ENCODE measurements at places on chromosomes 7 and 10. TPM values are rescaled to one million over a fixed set of nuclear protein-coding genes. Genes with fewer than 3 reads are reported as not detected.

Gene NCF1
- 3.3 TPM for polyA plus RNA-seq

GRCh38 chr7:22561321-22561811, 61.4 kb upstream of the STEAP1B start:
- DNase-seq: peak; percentile 67

DNA sequence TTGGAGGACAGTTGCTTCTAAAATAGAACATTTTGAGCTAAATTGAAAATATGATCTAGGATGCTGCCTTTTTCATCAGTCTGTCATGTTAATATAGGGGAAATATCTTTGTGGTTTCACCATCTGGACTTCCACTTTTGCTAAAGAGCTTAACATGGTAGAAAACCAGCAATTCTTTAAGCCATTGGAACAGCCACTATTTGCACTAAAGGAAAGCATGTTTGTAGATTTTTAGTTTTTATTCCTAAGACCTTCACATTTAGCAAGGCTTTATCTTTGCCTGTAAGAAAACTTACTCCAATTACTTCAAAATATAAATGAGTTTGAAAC, 291.0 kb downstream of the RNLS start:
- no peak for DNase-seq

DNA sequence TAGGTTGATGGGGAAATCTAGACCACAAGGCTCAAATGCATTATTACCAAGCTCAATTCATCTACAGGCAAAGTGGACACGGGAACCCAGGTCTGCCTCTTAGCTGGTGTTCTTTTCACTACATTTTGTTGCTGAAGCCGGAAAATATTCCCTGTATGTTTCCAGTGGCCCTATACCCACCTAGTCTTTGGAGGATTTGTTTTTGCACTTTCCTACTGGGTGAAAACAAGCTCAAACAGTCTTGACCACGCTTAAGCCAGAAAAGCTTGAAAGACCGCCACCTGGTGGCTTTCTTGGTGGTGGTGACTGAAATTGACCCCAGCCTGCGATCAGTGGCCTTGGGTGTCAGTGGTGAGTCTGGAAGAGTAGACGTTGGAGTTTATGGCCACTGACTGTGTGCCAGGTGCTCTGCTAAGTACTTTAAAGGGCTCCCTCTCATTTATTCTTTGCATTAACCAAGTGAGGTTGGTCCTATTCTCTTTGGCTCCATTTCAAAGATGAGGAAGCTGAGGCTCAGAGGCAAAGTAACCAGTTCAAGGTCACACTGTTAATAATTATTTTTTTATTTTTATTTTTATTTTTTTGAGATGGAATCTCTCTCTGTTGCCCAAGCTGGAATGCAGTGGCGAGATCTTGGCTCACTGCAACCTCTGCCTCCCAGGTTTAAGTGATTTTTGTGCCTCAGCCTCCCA, 11.1 kb upstream of the CRTAC1 start:
- no peak for DNase-seq

Gene ELMO1
- polyA plus RNA-seq: 14.1 TPM

- DNase-seq: no peak
Observed at GRCh38 chr7:45697576-45698136, 123.5 kb downstream of the ADCY1 start.

DNA sequence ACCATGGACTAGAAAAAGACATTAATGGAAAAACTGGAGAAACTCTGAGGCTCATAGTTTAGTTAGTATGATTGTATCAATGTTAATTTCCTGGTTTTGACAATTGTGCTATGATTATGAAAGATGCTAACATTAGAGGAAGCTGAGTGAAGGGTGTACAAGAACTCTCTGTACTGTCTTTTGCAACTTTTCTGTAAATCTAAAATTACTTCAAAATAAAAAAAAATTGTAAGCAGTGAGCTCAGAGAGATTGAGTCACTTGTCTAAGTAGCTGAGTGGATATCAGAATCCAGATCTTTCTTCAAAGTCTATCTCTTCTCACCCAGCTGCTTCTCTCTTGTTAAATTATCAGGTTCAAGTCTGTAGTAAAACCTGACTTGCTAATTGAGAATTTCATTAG, 181.1 kb downstream of the PLCE1 start:
- DNase-seq: no peak

DNA sequence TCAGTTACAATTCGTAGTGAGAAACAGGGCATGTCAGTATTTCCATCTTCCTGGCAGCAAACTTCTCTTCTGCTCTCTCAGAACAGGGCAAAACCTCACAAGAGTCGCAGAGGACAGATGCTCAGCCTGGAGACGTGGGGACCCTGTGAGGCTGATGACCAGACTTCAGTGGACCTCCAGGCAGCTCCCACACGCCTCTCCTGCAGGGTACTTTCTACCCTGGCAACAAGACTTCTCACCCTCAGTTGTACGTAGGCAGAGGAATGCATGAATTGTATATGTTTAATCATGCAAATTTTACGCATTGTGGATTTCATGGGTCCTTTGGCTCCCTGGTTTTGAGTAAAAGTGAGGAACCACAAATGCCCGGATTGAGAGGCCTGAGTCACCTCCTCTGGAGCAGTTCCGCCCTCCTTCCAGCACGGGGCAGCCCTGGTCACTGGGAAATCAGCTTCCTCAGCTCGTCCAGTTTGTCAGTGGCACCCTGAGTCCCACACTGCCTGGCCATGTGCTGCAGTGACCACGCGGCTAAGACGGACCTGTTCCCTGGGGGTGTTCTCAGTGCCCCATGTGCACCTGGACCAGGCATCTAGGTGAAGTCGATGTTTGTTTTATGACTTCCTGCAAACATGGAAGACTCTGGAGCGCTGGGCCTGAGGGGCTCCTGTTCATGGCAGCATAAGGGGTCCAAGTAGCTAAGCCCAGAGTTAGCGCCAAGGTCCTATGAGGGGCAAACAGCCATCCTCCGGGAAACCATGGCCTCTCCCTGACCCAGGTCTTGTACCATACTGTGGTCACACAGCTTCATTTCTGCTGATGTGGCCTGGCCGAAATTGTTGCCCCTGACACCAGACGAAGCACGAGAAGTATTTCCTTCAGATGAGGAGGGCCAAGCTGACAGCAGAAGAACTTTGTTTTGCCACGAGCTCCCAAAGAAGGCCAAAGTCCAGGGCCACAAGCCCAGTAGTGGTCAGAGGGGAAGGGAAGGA, 165.1 kb downstream of the TNS3 start:
- no peak for DNase-seq

Gene NSUN6
- polyA plus RNA-seq: 6.0 TPM

DNA sequence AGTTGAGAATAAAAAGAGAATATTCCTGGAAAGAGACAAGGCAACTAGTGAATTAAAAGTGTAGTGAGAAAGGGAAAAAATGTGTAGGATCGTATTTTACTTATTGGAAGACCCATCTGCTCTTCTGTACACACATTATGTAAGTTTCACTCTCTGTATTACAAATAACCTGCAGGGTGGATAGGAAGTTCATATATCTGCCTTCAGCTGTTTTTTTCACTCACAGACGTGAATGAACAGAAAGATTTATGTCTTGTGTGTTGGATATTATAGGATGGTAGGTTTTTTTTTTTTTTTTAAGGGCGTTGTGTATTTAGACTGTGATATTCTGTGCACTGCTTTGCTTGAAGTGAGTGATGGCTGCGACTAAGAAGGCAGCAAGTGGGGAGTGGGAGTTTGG, 266.5 kb downstream of the AUTS2 start:
- no peak for DNase-seq

DNA sequence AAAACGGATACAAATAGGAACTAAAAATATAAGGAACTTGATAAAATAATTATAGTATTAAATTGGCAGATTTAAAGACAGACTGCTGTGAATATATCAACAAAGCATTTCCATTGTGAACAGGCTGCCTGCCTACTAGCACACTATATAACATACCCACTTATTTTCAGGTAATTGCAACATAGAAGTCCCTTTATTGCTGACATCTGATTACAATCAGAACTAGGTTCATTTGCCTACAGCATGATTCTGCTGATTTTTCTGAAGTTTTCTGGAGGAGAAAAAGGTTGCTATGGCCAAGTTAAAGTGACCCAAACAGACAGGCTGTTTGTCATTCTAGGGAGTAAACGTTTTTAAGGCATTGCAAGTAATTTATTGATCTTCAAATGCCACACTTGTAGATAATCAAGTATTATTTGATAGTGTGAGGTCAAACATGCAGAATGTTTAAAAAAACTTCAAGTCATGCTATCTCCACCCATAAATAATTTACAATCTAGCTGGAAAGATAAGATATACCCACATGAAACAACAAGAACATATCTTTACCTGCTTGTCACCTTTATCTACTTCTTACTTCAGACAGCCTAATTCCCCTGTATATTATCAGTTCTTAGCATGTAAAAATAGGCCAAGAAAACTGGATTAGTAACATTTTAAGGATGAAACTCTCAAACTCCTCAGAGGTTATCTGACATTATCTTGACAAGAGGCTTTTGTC, 40.5 kb downstream of the MTPN start:
- no peak for DNase-seq

DNA sequence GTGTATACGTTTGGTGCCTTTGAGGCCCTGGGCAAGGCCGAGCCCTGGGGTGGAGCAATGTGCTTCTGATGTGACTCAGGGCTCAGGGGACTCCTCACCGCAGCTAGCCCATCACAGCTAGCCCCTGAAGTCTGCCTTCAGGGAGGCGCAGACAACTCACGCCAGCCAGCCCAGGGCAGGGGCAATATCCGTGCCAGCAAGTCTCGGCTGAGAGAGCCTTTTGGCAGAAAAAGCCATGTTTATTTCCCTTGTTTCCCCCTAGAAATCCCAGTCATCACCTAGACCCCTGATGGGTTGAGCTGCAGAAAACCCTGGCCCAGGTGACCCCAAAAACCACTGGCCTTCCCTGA, 90.4 kb downstream of the CHST15 start:
- no peak for DNase-seq

Gene TAS2R41
- polyA plus RNA-seq: not detected

DNA sequence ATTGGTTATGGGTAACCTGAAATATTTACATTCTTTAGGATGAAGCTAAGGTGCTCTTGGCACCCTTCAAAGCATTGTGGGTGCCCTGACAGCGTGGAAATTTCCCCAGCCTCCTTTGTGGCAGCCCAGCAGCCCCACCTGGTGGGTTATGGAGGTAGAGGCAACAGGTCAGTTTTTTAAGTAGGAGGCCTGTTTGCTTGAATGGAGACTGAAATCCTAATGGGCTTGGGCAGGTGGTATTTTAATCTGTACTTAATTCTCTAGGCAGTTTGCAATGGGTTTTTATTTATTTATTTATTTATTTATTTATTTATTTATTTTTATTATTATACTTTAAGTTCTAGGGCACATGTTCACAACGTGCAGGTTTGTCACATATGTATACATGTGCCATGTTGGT, 139.4 kb downstream of the EPC1 start:
- no peak for DNase-seq

DNA sequence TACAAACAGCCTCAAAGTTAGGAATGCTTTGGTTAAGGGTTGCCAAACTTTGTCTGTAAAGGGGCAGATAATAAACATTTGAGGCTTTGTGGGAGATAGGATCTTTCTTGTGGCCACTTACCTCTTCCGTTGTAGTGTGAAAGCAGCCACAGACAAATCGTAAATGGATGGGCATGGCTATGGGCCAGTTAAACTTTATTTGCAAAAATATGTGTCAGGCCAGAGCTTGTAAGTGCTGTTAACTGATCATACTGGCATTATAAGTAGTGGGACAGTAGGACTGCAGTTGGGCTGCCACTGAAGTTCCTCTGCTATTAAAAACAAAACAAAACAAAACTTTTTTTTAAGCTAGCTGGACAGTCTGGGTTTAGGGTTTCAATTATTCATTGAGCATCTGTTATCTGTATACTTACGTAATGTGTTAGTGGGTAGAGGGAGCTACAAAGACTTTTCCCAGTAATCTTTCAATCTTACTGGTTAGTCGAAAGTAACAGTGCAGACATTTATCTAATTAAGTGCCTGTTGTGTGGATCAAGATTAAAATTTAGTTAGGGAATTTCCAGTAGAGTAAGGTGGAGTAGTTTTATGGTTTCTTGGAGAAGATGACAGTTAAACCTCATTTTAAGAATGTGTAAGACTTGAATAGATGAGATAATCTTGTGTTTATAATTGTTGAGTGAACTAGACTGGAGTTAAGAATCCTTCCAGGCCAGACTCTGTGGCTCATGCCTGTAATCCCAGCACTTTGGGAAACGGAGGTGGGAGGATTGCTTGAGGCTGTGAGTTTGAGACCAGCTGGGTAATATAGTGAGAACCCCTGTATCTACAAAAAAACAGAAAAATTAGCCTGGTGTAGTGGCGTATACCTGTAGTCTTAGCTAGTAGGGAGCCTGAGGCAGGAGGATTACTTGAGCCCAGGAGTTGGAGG, 100.1 kb downstream of the BTRC start:
- no peak for DNase-seq

DNA sequence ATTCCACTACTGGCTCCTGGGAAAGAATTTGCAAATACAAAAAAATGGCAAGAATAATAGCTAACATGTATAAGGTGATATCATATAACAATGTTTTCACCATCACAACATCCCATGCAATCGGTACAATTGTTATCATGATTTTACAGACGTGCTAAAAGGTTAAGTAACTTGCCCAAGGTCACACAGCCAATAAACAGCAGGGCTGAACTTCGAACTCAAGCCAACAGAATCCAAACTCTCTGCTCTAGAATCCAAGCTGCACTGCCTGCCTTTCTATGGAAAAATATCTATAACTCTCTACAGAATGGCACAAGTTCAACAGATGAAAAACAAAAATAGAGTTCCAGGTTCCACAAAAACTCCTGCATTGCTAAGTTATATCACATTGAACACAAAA, 160.9 kb downstream of the PARD3 start:
- DNase-seq: no peak

DNA sequence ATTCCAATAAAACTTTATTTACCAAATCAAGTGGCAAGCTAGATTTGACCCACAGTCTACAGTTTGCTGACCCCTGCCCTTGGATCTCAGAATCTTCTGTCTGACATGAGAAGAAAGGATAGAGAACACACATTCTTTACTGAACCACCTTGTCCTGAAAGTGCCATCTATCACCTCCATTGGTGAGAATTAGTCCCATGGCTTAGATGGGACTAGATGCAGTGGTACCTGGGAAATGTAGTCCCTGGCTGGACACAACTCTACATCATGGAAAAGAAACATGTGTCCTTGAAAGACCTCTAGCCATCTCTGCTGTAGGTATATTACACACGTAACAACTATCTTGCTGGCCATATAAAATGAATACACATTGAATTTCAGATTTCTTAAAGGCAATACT, 336.2 kb downstream of the LHFPL3 start:
- no peak for DNase-seq

DNA sequence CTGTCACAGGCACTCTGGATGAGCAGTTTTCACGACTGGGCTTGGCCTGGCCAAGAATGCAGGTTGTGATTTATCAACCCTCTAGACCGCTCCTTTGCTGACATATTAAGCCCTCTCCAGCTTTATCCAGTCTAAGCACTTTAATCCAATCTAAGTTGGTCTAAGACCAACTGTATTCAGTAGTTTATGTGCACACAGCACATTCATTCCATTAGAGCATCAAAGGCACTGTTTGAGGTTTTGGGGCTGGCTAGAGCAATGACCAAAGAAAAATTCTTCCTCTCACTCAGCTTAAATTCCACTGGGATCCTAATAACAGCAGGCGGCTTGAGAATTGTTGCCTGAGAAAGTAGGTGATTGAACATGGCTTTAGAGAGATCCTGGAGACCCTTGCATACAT, 176.0 kb upstream of the INSYN2A start:
- no peak for DNase-seq

Data from urinary bladder (tissue), 4 donors.